Foreskin keratinocyte (primary cell): ENCODE measurements at places on chromosomes 2 and 18.

DNA sequence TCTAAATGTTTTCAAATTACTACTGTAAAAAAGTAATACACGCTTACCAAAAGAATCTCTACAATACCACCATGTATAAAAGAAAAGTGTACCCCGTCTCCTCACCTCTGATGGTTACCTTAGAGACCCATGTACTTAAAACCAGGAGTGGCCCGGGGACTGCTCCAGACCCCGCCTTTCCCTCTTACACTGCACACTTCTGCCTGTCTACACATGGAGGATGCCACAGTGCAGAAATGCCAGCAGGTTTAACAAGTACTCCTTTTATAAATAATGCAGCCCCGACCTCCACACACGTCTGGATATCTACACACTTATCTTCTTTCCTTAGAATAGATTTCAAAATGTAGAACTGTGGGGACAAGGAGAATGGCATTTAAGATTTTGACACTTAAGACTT lies 5.3 kb downstream of the HDAC4 start:
- no peak for DNase-seq

- DNase-seq: no peak
These were observed 458.8 kb downstream of the PIK3C3 start for GRCh38 chr18:42413870-42414269.

GRCh38 chr2:162826921-162827320 lies 11.6 kb downstream of the KCNH7 start:
- DNase-seq: no peak

DNA sequence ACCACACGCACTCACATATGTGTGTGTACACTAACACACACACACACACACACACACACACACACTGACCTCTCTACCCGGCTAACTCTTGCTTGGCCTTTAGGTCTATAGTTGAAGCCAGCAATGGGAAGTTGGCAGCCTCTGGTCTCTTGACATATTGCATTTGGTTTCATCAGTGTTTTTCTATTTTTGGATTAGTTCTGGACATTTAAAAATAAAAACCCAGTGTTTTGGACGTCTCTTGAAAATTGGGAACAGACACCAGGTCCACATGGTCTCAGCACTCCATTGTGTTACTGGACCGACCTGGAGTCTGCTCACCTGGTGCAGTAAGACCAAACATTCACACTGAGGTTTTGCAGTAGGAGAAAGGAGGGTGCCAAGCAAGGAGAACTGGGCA lies 50.4 kb upstream of the AFF3 start:
- no peak for DNase-seq

- peak; percentile 90 for DNase-seq
These were observed 72.7 kb upstream of the MGAT5 start for GRCh38 chr2:134181219-134181618.

DNA sequence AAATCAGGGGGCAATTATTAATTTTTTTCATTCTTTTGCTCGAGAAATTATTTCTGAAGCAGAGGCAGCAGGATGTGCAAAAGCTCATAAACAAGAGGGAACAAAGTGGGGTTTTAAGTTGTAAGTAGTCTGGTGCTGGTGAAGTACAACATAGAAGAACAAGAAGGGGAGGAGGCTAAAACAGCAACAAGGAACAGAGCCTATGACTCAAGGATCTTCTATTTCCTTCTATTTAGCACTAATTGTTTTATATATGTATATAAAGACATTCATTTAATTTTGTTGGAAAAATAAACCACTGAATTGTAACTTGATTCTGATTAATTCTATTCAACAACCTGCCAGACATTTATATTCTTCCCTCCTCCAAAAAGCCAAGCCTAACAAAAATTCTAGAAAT lies 35.0 kb downstream of the YES1 start:
- no peak for DNase-seq

- DNase-seq: no peak
These were observed 12.9 kb upstream of the GAL3ST2 start for GRCh38 chr2:241763551-241764274.
